ENCODE measurements at places on chromosomes 3 and 15. TPM values are rescaled to one million over a fixed set of nuclear protein-coding genes. Genes with fewer than 3 reads are reported as not detected.

GUCA1C gene
- total RNA-seq: not detected

CASR gene
- total RNA-seq: not detected

CAND2 gene
- 1.7 TPM for total RNA-seq

ACSBG1 gene
- under 0.01 TPM for total RNA-seq

C3orf70 gene
- under 0.01 TPM for total RNA-seq

TIMP4 gene
- not detected for total RNA-seq

CPN2 gene
- not detected for total RNA-seq

CATSPER2 gene
- total RNA-seq: 3.7 TPM

TNFSF10 gene
- 3.2 TPM for total RNA-seq

TERB2 gene
- not detected for total RNA-seq

ALDH1L1 gene
- 1.2 TPM for total RNA-seq

SMAD6 gene
- 0.83 TPM for total RNA-seq

PLD1 gene
- total RNA-seq: 11.9 TPM

PPM1L gene
- total RNA-seq: 0.96 TPM

SUCNR1 gene
- not detected for total RNA-seq

COL8A1 gene
- total RNA-seq: 73.2 TPM

SCAPER gene
- total RNA-seq: 9.2 TPM

GATA2 gene
- total RNA-seq: not detected

GOLGA6A gene
- total RNA-seq: not detected

GABRR3 gene
- not detected for total RNA-seq

PP2D1 gene
- total RNA-seq: not detected

SPTBN5 gene
- 17.0 TPM for total RNA-seq

ZXDC gene
- total RNA-seq: 30.3 TPM

IMPG2 gene
- total RNA-seq: 0.19 TPM

NAALADL2 gene
- 4.8 TPM for total RNA-seq

C2CD4A gene
- not detected for total RNA-seq

XIRP1 gene
- not detected for total RNA-seq

PCOLCE2 gene
- total RNA-seq: 3.5 TPM

All from mammary epithelial cell (primary cell).